Panc1 (cell line): ENCODE measurements at places on chromosomes 12 and 14.
A peak's percentile ranks its signal among the peaks of the same experiment; 100 is the strongest.

DNA sequence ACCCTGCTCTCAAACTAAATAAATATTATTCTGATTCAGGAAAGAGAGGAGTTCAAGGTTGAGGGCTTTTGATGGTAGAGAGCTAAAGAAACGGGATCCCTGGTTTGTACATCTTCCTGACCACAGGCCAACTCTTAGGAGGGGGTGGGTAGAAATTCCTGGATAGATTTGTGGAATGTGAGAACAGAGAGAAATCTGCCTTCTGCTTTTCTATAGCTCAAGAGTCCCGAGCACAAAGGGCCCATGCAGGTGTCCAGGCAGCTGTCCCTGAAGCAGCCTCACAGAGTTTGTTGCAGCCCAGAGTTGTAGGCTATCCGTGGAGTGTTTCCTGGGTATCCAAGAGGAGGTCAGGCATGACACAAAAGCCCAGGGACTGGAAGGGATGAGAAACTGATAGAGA, 198.6 kb downstream of the BCAT1 start:
- H3K27ac ChIP-seq: no peak overlapping the region
- no peaks in the 10 kb centered on the region for H3K27me3 ChIP-seq
- no peaks in the 10 kb centered on the region for H3K36me3 ChIP-seq
- DNase-seq: no peak

DNA sequence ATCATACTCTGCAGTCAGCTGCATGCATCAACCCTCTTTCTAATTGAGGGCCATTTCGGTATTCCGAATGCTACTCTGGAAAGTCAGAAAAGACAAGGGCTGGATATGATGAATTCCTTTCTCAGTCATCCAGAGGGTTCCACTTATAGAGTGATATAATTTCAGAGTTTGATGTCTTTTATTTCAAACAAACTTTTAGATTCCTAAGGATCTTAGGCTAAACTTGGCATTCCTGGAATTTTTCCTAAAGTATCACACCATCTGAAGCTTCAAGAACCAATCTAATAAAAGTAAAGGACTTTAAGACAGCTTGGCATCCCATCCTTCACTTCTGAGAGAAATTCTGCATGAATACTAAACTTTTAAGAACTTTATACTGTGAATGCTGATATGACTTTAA, 69.3 kb upstream of the KCNJ8 start:
- H3K4me3 ChIP-seq: no peak overlapping the region
- H3K4me1 ChIP-seq: no peaks in the 10 kb centered on the region
- H3K36me3 ChIP-seq: no peaks in the 10 kb centered on the region
- DNase-seq: no peak
- H3K27ac ChIP-seq: no peak overlapping the region
- H3K27me3 ChIP-seq: no peaks in the 10 kb centered on the region

DNA sequence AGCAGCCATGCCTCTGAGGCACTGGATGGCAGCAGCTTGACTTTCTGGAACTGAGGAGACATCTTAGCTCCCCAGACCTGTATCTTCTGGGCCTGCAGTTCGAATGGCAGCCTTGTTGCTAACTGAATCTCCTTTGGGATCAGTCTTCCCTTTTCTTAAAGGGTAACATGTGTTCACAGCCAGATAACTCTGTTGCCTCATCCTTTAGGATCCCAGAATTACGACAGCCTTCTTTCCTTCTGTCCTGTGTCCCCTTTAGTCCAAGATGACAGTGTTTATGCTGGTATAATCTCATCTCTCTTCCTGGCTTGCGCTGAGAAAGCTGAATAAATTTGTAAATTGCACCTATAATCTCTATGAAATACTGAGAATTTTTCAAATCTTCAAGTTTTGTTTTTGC, 9.1 kb upstream of the ERC1 start:
- H3K27ac ChIP-seq: no peak overlapping the region
- H3K4me1 ChIP-seq: no peaks in the 10 kb centered on the region
- no peaks in the 10 kb centered on the region for H3K27me3 ChIP-seq
- H3K4me3 ChIP-seq: no peak overlapping the region
- no peaks in the 10 kb centered on the region for H3K36me3 ChIP-seq

DNA sequence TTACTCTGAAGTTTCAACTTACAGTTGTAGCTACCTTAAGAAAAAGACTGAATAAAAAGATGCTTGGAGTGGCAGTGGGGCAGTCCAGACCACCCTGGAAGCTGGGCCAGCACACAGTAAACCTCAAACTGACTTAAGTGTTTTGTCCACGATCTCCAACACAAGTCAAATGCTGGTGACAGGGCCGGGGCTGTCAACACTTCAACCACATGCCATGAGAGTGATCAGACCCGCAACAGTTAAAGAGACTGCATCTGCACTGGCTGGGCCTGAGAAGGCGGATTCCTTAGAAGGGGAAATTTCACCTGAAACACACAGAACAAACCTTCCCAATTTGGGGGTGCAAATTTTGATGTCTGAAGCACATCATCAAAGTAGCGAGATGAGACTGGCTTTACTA, 223.5 kb upstream of the CAND1 start:
- no peaks in the 10 kb centered on the region for H3K27me3 ChIP-seq
- no peak overlapping the region for H3K27ac ChIP-seq
- DNase-seq: no peak

DNA sequence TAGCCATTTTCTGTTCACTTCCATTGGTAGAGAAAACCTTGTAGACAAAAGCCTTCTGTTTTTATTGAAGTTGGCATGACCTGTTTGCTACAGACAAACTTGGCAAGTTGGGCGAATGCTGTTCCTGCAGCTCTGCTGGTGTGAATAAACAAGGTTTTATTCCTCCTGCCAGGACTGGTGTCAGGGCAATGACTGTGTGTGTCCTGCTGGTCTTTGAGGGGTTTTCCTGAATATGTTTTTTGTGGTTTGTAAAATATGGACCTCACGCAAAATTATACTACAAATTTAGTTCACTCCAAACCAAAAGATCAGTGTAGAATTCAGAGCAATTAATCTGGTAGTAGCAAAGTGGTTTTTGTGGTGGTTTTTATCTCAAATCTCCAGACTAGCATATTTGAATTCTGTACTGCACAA, 140.8 kb downstream of the ERC1 start:
- peaks cover 3% of the 10 kb centered on the region; the same call in 1 of the 2 replicates for H3K4me1 ChIP-seq
- H3K27me3 ChIP-seq: no peaks in the 10 kb centered on the region
- H3K4me3 ChIP-seq: no peak overlapping the region
- DNase-seq: no peak
- H3K36me3 ChIP-seq: no peaks in the 10 kb centered on the region

GRCh38 chr12:31629756-31630732, 29.4 kb upstream of the ETFBKMT start:
- H3K4me1 ChIP-seq: no peaks in the 10 kb centered on the region
- no peak for DNase-seq
- H3K27ac ChIP-seq: no peak overlapping the region
- no peaks in the 10 kb centered on the region for H3K27me3 ChIP-seq
- H3K4me3 ChIP-seq: no peak overlapping the region
- no peaks in the 10 kb centered on the region for H3K36me3 ChIP-seq

DNA sequence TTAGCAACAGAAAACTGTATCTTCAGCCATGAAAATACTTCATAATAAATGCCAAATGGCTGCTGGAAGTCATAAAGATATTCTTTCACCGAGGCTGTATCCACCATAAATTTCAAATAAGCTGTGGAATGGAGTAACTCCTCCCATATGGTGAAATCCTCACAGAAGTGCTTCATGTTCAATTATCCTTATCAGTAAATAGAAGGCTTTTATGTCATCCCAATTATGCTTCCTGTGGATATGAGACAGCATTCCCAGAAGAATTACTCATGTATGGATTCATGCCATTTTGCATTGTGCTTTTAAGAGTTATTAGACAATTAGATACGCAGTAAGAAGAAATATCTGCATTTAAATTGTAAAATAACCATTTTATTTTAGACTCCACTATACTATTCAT, 99.0 kb downstream of the RTN1 start:
- H3K4me1 ChIP-seq: no peaks in the 10 kb centered on the region
- no peak overlapping the region for H3K27ac ChIP-seq
- no peak for DNase-seq
- H3K36me3 ChIP-seq: no peaks in the 10 kb centered on the region

- no peaks in the 10 kb centered on the region for H3K27me3 ChIP-seq
- DNase-seq: no peak
- no peaks in the 10 kb centered on the region for H3K36me3 ChIP-seq
- no peak overlapping the region for H3K4me3 ChIP-seq
- no peak overlapping the region for H3K27ac ChIP-seq
Observed at GRCh38 chr12:65596514-65597091, 227.7 kb upstream of the HMGA2 start.

DNA sequence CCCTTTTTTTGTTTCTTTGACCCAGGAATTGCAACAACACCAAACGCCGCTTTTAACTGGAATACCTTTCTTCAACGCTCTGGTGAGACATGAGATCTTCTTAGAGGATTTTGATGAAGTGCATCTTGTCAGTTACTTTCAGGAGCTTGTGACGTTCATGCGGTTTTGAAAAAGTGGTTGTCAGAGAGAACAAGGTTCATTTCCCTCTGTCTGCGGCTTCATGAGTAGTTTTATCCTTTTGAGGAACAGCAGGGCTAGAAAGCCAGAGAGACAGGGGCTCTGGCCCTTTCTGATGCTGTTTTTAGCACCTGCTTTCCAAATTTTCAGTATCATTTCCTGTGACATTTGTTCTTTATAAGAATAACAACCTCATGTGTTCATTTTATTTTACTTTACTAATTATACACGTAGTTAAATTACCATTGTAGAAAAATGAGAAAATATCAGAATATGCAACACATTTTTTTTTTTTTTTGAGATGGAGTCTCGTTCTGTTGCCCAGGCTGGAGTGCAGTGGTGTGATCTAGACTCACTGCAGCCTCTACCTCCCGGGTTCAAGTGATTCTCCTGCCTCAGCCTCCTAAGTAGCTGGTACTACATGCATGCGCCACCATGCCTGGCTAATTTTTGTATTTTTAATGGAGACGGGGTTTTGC, 61.8 kb downstream of the GLT1D1 start:
- H3K4me3 ChIP-seq: no peak overlapping the region
- no peaks in the 10 kb centered on the region for H3K36me3 ChIP-seq
- no peak overlapping the region for H3K27ac ChIP-seq
- no peaks in the 10 kb centered on the region for H3K27me3 ChIP-seq

- H3K4me3 ChIP-seq: no peak overlapping the region
- no peak overlapping the region for H3K27ac ChIP-seq
- no peak for DNase-seq
- 0 out of 2 replicates have a peak, but pooled peaks cover 3% of the 10 kb centered on the region for H3K27me3 ChIP-seq
Observed at GRCh38 chr12:52398176-52398575, 8.0 kb downstream of the KRT82 start.

DNA sequence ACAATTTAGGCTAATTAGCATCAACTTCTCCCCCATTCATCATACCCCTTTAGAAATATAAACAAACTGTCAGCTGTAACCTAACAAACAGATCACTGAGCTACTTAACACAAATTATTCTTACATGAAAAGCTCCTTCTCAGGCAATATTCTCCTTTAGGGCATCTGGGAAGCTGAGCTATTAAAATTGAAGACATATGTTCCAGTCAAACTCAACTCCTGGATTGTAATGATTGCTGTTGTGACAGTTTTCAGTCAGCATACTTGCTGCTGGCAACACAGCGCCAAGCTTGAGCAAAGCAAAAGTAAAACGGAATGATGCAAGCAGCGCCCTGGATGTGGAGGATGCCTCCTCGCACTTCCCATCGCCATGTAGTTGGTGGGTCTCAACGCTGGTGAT, 82.4 kb downstream of the SLC25A21 start:
- H3K4me3 ChIP-seq: no peak overlapping the region
- no peaks in the 10 kb centered on the region for H3K36me3 ChIP-seq
- DNase-seq: no peak
- peak overlapping the region; percentile 23; the same call in 1 of the 2 replicates for H3K27ac ChIP-seq
- H3K4me1 ChIP-seq: no peaks in the 10 kb centered on the region; the same call in 1 of the 2 replicates

GRCh38 chr14:63996625-63997220, 143.9 kb downstream of the SYNE2 start:
- no peak overlapping the region for H3K27ac ChIP-seq
- no peaks in the 10 kb centered on the region for H3K4me1 ChIP-seq
- DNase-seq: no peak
- H3K4me3 ChIP-seq: no peak overlapping the region
- peaks cover 4% of the 10 kb centered on the region; the same call in 1 of the 2 replicates for H3K36me3 ChIP-seq
- H3K27me3 ChIP-seq: no peaks in the 10 kb centered on the region

DNA sequence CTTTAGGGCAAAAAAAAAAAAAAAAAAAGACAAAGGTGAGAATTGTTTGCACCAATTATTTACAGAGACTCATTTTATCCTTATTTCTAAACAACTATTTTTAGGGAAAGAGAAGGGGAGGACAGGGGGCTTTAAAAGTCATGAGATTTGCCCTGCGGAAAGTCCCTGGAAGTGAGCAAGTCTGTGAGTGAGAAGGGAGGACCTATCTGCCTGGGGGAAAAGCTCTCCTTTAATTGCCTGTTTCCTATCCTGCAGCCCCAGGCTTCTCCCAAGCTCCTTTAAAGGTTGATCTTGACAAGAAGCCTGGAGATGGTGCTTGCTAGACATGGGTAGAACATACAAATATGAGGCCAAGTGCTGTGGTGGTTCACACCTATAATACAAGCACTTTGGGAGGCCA, 8.3 kb upstream of the CHST11 start:
- H3K27me3 ChIP-seq: peaks cover 2% of the 10 kb centered on the region; the same call in 1 of the 2 replicates
- H3K4me1 ChIP-seq: no peaks in the 10 kb centered on the region
- H3K27ac ChIP-seq: no peak overlapping the region
- no peaks in the 10 kb centered on the region for H3K36me3 ChIP-seq

GRCh38 chr14:41607966-41608663, 1.4 kb downstream of the LRFN5 start:
- peak overlapping the region; percentile 62 for H3K4me3 ChIP-seq
- peak overlapping the region; percentile 86 for H3K27ac ChIP-seq
- no peak for DNase-seq
- no peaks in the 10 kb centered on the region for H3K36me3 ChIP-seq

DNA sequence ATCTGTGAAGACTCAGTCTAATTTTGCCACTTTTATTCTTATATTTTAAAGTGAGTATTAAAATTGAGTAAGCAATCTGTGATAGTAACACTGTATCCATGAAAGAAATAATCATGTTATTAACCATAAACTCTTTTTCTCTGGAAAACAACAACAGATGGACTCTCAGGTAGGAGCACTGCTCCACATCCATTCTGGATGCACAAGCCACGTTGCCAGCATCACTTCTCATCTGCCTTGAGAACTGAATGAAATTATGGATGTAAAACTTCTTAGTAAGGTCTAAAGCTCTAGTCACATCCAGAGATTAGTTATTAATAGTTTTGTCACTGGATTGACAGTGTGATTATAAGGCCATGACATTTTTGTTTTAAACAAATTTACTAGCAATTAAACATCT, 489.1 kb upstream of the SYT1 start:
- H3K4me1 ChIP-seq: no peaks in the 10 kb centered on the region
- no peak overlapping the region for H3K4me3 ChIP-seq
- no peaks in the 10 kb centered on the region for H3K27me3 ChIP-seq
- no peak overlapping the region for H3K27ac ChIP-seq

DNA sequence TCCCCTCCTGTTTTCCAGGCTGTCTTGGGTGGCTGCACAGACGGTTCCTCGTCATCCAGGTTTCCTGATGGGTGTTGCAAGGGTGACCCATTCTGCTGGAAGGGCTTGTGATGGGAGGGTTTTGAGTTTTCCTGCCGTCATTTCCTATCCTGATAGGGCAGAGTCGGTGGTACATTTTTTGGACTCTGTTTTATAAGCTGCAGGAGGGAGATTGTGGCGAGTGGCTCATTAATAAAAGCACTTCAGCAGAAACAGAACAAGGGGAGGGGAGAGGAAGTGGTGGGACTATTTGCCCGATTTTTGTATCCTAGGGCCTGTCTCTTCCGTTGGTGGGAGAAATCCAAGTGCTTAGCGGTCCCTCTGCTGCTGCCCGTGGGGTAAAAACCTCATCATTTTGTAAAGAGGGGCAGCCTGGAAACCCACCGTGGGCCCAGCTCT, 40.0 kb downstream of the TSPAN9 start:
- H3K27me3 ChIP-seq: no peaks in the 10 kb centered on the region
- no peak overlapping the region for H3K4me3 ChIP-seq
- no peak overlapping the region for H3K27ac ChIP-seq
- no peaks in the 10 kb centered on the region for H3K4me1 ChIP-seq
- H3K36me3 ChIP-seq: no peaks in the 10 kb centered on the region
